T-helper 2 cell treated with Interferon-gamma antibody and Interleukin-4, amounts not matched to agents 5 μg/mL and 100 μg/mL, for 36 hours (primary cell): ENCODE measurements at places on chromosomes 3 and 15.

DNA sequence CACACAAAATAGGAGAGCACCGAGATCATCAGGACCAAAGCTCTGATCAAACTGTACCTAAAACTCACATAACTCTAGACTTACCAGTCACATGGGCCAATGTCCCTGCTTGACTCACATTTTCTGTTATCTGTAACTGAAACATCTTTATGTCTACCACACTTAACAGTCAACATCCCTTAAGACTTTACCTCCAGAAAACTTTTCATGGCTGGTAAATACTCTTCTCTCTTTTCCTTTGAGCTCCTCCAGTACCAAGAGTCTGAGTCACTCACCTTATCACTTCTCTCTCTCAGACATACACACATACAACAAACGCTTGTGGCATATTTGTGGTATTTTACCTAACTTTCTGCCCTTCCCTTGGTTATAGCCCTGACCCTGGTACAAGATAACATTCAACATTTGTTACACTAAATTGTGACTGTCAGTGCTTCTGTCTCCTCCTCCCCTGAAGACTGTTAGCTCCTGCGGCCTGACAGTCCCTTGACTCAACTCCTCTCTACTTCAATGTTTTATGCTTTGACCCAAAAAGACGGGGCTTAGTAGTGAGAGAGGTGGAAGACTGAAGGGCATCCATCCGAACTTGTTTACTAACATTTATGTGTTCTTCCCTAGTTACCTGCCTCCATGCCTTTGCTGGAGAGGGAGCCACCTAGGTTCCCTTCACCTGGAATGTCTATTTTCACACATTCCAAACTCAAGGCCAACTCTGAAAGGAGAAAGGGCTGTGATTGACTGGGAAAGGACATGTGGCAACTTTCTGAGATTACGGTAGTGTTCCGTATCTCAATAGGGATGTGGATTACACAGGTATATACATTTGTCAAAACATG is 3.7 kb upstream of the EFHB start:
- peaks cover 13% of the 10 kb centered on the region for H3K27me3 ChIP-seq
- H3K4me3 ChIP-seq = peak overlapping the region; percentile 37
- H3K4me1 ChIP-seq = peaks cover 23% of the 10 kb centered on the region
- H3K36me3 ChIP-seq = peaks cover 4% of the 10 kb centered on the region
- DNase-seq = peak; percentile 60

GRCh38 chr15:85048430-85048829 is 66.8 kb downstream of the PDE8A start:
- peaks cover 2% of the 10 kb centered on the region for H3K36me3 ChIP-seq
- no peak for DNase-seq
- no peaks in the 10 kb centered on the region for H3K27me3 ChIP-seq
- no peak overlapping the region for H3K4me3 ChIP-seq

- DNase-seq = no peak
- H3K27ac ChIP-seq = no peak overlapping the region
- H3K4me1 ChIP-seq = peaks cover 21% of the 10 kb centered on the region
- H3K4me3 ChIP-seq = no peak overlapping the region
- peaks cover 4% of the 10 kb centered on the region for H3K36me3 ChIP-seq
These were observed 4.7 kb downstream of the ABHD5 start for GRCh38 chr3:43695443-43695842.

- no peak for DNase-seq
- H3K27ac ChIP-seq = no peak overlapping the region
- no peak overlapping the region for H3K4me3 ChIP-seq
- H3K36me3 ChIP-seq = no peaks in the 10 kb centered on the region
- no peaks in the 10 kb centered on the region for H3K27me3 ChIP-seq
These were observed 190.0 kb downstream of the CACNA2D3 start for GRCh38 chr3:54312156-54312899.

GRCh38 chr15:89642106-89642505 is 13.2 kb downstream of the KIF7 start:
- no peak for DNase-seq
- peaks cover 2% of the 10 kb centered on the region for H3K4me1 ChIP-seq
- no peak overlapping the region for H3K4me3 ChIP-seq
- no peaks in the 10 kb centered on the region for H3K27me3 ChIP-seq
- H3K36me3 ChIP-seq = no peaks in the 10 kb centered on the region

GRCh38 chr3:72587282-72587681 is 261.0 kb downstream of the SHQ1 start:
- DNase-seq = no peak
- H3K4me1 ChIP-seq = no peaks in the 10 kb centered on the region
- no peaks in the 10 kb centered on the region for H3K27me3 ChIP-seq
- H3K4me3 ChIP-seq = no peak overlapping the region
- no peak overlapping the region for H3K27ac ChIP-seq
- no peaks in the 10 kb centered on the region for H3K36me3 ChIP-seq

- DNase-seq = no peak
- no peaks in the 10 kb centered on the region for H3K27me3 ChIP-seq
- H3K4me1 ChIP-seq = no peaks in the 10 kb centered on the region
- H3K27ac ChIP-seq = no peak overlapping the region
These were observed 352.4 kb downstream of the ROBO1 start for GRCh38 chr3:79415356-79415755.

GRCh38 chr15:99406120-99406519 is 154.8 kb downstream of the LRRC28 start:
- peaks cover 13% of the 10 kb centered on the region for H3K4me1 ChIP-seq
- DNase-seq = no peak
- no peak overlapping the region for H3K4me3 ChIP-seq
- H3K27me3 ChIP-seq = peaks cover 2% of the 10 kb centered on the region
- H3K27ac ChIP-seq = no peak overlapping the region
- no peaks in the 10 kb centered on the region for H3K36me3 ChIP-seq

DNA sequence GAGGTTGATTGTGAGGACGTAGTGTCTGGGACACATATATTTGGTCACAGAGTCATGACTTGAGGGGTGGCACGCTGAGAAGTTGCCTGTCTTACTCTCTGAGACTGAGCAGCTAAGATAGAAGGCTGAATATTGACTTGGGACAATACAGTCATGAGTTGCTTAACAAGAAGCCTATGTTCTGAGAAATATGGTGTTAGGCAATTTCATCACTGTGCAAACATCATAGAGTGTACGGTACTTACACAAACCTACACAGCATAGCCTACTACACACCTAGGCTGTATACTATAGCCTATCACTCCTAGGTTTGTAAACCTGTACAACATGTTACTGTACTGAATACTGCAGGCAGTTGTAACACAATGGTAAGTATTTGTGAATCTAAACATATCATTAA is 30.3 kb upstream of the SPESP1 start:
- H3K36me3 ChIP-seq = no peaks in the 10 kb centered on the region
- no peak overlapping the region for H3K4me3 ChIP-seq
- no peak for DNase-seq

- no peaks in the 10 kb centered on the region for H3K27me3 ChIP-seq
- no peak overlapping the region for H3K4me3 ChIP-seq
- no peak overlapping the region for H3K27ac ChIP-seq
- peaks cover 10% of the 10 kb centered on the region for H3K36me3 ChIP-seq
- no peak for DNase-seq
- no peaks in the 10 kb centered on the region for H3K4me1 ChIP-seq
These were observed 20.2 kb downstream of the USF3 start for GRCh38 chr3:113676261-113676660.

GRCh38 chr15:68062214-68062613 is 8.1 kb downstream of the PIAS1 start:
- no peaks in the 10 kb centered on the region for H3K27me3 ChIP-seq
- DNase-seq = no peak
- H3K27ac ChIP-seq = no peak overlapping the region

DNA sequence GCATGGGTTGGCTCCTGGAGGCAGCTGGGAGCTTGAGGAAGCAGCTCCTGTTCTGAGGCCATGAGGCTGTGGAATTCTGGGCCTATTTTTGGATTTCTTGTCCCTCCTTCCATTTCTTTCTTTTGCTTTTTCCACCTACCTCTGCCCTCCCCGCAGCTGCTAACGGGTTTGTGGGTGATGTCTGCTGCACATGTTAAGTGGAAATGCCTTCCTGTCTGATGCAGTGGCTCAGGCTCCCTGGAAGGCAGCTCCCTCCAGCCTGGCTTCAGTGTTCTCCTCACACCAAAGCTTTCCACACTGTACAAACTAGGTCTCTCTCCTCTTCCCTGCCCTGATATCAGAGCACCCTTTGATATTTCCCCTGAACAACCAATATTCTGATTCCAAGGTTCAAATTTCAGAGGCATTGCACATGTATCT is 33.8 kb upstream of the ESYT3 start:
- no peak overlapping the region for H3K4me3 ChIP-seq
- H3K27ac ChIP-seq = no peak overlapping the region
- no peak for DNase-seq
- no peaks in the 10 kb centered on the region for H3K36me3 ChIP-seq
- H3K4me1 ChIP-seq = no peaks in the 10 kb centered on the region

GRCh38 chr15:89809093-89809786 is 5.4 kb downstream of the ANPEP start:
- H3K36me3 ChIP-seq = no peaks in the 10 kb centered on the region
- no peak for DNase-seq
- H3K4me3 ChIP-seq = no peak overlapping the region
- H3K27me3 ChIP-seq = peaks cover 4% of the 10 kb centered on the region

- H3K36me3 ChIP-seq = peaks cover 68% of the 10 kb centered on the region
- DNase-seq = peak; percentile 57
- peak overlapping the region; percentile 56 for H3K27ac ChIP-seq
- no peaks in the 10 kb centered on the region for H3K27me3 ChIP-seq
- H3K4me3 ChIP-seq = no peak overlapping the region
- peaks cover 23% of the 10 kb centered on the region for H3K4me1 ChIP-seq
These were observed 71.0 kb downstream of the SETD5 start for GRCh38 chr3:9468460-9468859.

DNA sequence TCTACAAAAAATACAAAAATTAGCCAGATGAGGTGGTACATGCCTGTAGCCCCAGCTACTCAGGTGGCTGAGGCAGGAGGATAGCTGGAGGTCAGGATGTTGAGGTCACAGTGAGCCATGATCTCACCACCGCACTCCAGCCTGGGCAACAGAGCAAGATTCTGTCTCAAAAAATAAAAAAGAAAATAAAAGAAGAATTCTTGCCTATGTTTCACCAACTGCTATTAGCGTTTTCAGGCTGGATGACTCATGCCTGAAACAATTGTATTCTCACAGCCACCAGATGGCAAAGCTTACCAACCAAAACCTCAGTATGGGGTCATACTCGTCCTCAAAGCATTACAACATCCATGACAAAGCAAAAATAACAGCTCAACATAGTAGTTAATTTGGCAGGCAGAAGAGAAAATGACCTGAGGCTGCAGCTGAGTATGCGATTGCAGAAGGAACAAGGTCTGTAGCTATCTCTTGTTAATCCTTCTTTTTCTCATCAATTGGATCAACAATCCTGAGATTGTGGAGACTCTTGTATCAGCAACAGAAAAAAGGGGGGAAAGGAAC is 52.2 kb downstream of the TP53BP1 start:
- no peaks in the 10 kb centered on the region for H3K27me3 ChIP-seq
- H3K27ac ChIP-seq = peak overlapping the region; percentile 89
- peaks cover 8% of the 10 kb centered on the region for H3K4me1 ChIP-seq
- peak; percentile 35 for DNase-seq
- H3K4me3 ChIP-seq = no peak overlapping the region
- H3K36me3 ChIP-seq = peaks cover 9% of the 10 kb centered on the region

- no peak for DNase-seq
- H3K36me3 ChIP-seq = no peaks in the 10 kb centered on the region
- no peaks in the 10 kb centered on the region for H3K4me1 ChIP-seq
- H3K4me3 ChIP-seq = no peak overlapping the region
These were observed 108.5 kb upstream of the CMC1 start for GRCh38 chr3:28132941-28133340.

DNA sequence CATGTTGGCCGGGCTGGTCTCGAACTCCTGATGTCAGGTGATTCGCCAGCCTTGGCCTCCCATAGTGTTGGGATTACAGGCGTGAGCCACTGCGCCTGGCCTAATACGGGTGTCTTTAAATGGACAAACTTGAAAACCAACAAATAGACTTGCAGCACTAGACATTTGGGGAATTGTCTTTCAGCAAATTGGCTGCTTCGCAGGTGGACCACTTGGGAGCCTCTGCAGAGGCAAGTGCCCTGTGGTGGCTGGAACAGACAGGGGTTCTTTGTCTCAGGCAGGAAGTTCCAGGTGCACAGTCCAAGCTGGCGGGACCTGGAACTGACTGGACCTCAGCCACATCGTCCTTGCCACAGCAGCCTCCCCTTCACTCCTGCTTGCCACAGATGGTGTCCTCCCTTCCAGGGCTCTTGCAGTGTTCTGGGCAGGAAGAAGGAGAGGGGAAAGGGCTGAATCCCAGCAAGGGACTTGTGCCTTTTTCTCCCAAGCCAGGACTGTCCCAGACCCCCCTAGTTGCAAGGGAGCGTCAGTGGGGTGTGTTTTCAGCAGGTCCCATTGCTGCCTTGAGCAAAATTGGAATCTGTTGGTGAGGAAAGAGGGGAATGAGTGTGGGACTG is 94.3 kb downstream of the TBC1D2B start:
- no peak overlapping the region for H3K27ac ChIP-seq
- no peaks in the 10 kb centered on the region for H3K36me3 ChIP-seq
- no peaks in the 10 kb centered on the region for H3K27me3 ChIP-seq
- no peak for DNase-seq
